ENCODE measurements at places on chromosomes 4 and X.

DNA sequence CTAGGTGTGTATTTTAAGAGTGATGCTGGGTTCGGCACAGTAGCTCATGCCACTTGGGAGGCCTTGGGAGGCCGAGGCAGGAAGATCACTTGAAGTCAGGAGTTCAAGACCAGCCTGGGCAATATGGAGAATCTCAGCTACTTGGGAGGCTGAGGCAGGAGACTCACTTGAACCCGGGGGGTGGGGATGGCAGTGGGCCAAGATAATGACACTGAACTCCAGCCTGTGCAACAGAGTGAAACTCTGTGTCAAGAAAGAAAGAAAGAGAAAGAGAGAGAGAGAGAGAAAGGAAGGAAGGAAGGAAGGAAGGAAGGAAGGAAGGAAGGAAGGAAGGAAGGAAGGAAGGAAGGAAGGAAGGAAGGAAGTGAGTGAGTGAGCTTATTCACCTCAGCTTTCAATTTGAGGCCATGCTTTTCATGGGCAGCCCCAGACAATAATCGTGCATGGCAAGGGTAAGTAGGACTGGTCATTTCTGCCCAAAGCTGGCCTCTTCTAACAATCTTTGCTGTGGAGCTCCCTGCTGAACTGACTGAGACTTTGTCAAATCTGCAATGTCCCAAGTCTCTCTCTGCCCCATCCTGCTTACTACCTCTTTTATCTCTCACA lies 42.5 kb upstream of the ELF2 start:
- no peak for DNase-seq

- DNase-seq = no peak
These were observed 52.4 kb downstream of the SEPTIN11 start for GRCh38 chr4:77001907-77002306.

DNA sequence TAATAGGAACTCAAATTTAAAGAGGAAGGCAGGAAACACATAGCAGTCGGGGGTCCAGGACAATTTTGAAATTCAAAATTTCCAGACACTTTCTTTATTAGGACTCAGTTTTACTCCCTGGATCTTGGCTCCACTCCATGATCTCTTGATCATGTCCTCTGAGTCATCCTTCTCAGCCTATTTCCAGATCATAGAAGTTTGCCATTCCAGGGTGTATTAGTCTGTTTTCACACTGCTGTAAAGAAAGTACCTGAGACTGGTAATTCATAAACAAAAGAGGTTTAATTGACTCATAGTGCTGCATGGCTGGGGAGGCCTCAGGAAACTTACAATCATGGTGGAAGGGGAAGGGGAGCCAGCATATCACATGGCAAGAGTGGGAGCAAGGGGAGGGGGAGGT lies 564.7 kb upstream of the ACTRT1 start:
- DNase-seq = no peak

- DNase-seq = no peak
These were observed 571.0 kb upstream of the KLHL4 start for GRCh38 chrX:86946569-86946968.

GRCh38 chr4:161721947-161722346 lies 441.9 kb downstream of the FSTL5 start:
- no peak for DNase-seq

DNA sequence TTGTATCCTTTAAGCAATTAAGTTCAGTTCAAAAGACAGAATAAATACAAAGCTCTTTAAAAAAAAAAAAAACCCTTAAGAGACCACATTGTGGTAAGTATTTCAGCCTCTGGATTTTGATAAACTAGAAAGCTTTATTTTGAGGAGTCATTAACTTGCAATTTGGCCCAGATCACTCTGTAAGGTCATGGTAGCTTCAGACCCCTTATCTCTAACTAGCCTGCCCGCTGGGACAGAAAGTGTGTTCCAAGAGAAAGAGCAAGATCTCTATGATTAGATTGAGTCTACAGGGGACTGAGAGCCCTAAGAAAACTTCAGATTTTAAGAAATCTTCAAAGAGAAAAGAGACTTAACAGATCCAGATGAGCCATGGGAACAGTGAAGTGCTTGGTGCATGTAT lies 45.6 kb downstream of the GALNT7 start:
- DNase-seq = no peak

DNA sequence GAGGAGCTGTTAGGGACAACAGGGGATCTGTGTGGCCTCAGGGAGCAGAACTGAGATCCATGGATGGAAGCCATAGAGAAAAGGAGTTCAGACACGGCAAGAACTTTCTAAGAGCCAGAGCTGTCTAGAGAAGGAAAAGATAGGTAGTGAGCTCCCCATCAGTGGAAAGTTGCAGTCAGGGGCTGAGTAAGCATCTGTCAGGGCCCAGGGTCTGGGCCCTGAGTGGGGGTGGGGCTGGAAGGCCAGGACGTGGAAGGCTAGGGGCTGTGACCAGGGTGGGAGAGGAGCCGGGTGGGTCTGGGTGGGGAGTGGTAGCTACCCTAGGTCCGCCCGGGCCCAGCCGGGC lies 324 bp upstream of the MSN start:
- DNase-seq = no peak

DNA sequence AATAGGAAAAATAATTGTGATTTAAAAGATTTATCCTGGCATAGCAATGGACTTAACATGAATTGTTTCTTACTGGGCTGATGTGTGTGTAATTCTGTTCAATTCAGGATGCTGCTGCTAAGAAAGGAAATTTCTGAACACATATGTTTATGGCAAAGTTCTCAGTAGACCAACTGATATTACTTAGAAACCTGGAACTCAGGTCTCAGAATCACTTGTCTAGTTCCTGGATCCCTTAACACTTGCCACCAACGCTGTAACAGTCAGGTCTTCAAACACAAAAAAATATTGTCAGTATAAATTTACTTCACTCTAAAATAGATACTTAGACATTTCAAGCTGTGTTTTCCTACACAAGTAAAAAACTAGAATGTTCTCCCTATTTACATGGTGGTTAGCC lies 5.5 kb downstream of the CASP3 start:
- no peak for DNase-seq

DNA sequence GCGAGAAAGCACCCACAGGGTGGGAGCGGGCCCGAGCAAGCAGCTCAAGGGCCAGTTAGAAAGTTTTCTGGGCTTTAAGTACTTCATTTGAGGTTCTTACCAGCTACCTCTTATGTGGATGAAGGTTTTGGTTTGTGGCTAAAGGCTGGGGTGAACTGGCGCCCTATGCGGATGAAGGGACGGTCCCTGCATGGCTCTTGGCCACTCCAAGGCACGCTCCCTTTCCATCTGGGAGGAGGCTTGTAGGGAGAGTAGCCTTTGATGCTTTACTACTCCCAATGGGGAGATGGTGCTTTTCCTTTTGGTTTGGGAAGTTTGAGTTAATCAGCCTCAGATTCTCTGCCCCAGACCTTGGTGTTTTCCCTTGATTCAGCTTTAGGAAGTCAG lies 17.7 kb downstream of the MRFAP1 start:
- DNase-seq = no peak

- no peak for DNase-seq
These were observed 13.9 kb upstream of the PLAC8 start for GRCh38 chr4:83128240-83128929.

GRCh38 chr4:1822568-1823544 lies 29.8 kb downstream of the FGFR3 start:
- no peak for DNase-seq

- no peak for DNase-seq
These were observed 33.1 kb downstream of the SLC10A7 start for GRCh38 chr4:146488495-146489174.

- DNase-seq = no peak
These were observed 612.2 kb downstream of the IQCM start for GRCh38 chr4:149203256-149204001.

DNA sequence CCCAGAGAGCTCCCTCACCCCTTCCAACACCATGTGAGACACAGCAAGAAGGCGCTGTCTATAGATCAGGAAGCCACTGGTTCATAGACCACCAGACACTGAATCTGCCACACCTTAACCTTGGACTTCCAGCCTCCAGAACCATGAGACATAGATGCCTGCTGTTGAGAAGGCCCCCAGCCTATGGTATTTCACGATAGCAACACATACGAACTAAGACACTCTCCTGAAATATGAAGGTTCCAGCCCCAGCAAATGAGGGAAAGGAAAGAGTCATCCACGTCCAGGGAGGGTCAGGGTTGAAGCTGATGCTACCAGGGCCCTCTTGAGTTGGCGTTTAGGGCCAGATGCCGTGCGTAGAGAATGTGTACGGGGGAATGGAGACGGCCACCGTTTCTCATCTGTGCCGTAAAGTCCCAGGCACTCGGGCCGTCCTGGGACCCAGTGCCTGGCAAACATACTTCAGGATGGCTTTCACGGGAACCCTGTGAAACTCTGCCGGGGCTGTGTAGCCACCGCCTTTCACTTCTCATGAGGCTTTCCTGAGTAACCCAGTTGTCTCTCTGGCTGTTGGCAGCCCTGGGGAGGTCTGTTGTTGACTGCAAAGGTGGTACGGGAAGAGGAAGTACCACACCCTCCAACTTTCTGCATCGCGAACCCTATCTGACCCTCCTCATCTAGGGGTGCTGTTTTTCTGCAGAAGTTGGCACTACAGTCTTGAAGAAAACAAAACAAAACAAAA lies 17.7 kb upstream of the P2RY8 start:
- peak; percentile 23 for DNase-seq

DNA sequence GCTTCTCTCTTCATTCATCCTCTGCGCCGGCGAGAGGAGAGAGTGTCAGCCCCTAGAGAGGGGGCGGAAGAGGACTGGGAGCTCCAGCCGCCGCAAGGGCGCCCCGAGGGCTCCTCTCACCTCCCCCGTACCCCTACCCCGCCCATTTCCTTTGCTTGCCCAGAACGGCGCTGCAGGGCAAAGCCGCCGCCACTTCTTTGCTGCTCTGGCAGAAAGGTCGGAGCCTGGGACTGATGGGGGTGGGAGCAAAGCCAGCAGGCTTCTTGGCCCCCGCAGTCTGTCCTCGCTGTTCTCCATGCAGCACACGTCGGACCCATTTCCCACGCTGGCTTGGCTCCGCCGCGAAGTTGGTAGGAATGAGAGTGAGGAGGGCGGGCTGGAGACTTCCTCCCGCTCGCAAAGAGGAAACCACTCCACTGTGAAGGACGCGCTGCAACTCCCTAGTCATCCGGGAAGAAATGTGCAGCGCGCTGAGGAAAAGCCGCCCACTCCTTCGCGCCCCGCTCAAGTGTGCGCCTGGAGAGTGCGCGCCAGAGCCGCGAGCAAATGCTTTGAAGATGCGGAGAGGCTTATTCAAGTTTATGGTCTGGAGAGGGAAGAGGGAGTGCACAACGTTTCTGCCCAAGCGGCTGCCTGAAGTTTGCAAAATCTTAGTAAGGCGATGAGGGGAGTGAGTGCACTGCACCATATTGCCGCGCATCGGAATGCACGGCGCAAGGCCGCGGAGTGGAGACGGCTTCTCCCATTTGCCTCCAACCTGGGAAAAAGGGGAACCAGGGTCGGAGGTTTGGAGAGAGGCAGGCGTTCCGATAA lies 2.8 kb upstream of the PCDH7 start:
- no peak for DNase-seq

- DNase-seq = no peak
These were observed 98.3 kb upstream of the ANKRD50 start for GRCh38 chr4:124810827-124811226.

GRCh38 chrX:110563282-110563681 lies 204.6 kb downstream of the RTL9 start:
- no peak for DNase-seq

DNA sequence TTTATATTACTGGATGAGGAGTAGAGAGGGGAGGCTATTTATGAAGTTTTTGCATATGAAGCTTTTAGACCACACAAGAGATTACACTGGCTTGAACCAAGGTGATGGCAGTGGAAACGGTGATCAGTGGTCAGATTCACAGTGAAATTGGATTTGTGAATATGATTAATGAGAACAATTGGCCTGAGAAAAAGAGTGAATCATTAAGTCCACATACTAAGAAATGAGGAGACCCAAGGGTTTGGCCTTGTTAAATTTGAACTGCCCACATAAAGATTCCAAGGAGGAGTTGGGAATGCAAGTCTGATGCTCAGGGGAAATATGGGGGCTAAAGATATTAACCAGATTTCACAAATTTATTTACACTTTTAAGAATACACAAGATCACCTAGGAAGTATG lies 155.3 kb upstream of the ADGRL3 start:
- DNase-seq = no peak

DNA sequence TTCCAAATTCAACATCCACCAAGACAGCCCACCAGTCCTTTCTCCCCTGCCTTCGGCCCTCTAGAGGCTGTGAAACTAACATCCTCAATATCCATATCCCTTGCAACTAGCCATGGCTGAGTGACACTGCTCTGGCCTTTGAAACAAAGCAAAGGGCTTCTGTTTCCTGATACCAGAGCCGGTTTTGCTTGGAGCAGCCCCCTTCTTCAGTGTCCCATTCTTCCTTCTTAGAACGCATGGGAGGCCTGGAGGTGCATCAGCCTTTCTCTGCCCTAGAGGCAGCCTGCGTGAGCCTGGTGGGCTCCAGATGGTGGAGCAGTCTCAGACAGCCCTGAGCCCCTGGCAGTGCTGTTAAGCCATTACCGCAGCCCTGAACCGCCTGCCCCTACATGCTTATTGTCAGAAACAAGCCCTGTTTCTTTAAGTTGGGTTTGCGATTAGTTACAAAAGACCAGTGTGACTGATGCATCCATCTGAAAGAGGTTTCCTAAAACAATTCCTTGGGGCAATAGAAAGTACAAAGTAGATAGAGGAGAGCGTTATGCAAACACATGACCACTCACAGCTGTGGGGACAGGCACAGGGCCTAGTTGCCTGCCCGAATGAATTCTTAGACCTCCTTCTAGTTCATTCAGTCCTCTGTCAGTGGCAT lies 74.1 kb downstream of the EVC start:
- DNase-seq = no peak

DNA sequence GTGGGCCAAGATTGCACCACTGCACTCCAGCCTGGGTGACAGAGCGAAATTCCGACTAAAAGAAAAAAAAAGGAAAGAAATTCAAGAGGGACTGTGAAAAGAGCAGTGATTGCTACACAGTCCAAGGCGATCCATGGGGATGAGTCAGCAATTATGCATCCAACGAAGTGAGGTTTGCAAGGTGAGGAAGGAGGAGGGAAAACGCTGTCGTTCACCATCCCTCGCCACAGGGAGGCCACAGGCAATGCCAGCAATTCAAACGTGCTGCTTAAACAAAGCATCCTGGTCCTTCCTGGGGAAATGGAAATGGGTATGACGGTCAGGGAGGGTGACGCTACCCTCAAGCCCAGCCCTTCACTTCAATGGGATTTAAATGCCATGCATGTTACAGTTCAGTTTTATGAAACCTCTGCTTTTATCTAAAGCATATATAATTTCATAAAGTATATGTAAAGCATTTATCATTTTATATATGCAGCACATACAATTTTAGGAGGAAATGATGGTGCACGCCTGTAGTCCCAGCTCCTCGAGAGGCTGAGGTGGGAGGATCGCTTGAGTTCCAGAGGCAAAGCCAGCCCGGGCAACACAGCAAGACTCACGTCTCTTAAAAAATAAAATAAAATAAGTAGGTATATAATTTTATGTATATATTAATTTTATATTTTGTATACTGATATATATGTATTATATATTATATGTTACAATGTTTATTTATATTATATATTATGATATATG lies 108.7 kb downstream of the DHRSX start:
- no peak for DNase-seq

DNA sequence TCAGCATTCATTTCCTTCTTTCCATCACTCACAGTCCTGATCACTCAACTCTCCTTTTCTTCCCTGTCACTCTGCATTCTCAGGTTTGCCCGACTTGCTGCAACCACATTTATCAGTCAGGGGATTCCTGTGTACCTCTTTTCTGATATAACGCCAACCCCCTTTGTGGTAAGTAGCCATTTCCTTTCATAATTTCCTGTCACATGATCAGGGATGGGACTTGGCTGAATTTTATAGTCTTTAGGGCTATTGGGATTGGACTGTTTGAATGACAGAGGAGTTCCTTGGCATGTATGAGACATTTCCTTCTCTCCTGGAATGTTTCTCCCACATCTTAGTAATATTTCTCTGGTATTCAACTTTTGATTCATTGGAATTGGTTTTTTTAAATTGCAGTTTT lies 11.0 kb downstream of the PGM2 start:
- no peak for DNase-seq

Measured in activated CD8-positive, alpha-beta memory T cell treated with anti-CD3 and anti-CD28 coated beads for 1 hour (primary cell).